Tibial nerve (tissue), 4 donors: ENCODE measurements at places on chromosomes 6 and 20.

GRCh38 chr6:28634761-28635546 lies 109.3 kb downstream of the GPX5 start:
- no peak for DNase-seq

GRCh38 chr6:53547166-53547810 lies 2.4 kb upstream of the GCLC start:
- no peak for DNase-seq

- no peak for DNase-seq
These were observed 138.1 kb upstream of the MARCKS start for GRCh38 chr6:113719064-113719463.

DNA sequence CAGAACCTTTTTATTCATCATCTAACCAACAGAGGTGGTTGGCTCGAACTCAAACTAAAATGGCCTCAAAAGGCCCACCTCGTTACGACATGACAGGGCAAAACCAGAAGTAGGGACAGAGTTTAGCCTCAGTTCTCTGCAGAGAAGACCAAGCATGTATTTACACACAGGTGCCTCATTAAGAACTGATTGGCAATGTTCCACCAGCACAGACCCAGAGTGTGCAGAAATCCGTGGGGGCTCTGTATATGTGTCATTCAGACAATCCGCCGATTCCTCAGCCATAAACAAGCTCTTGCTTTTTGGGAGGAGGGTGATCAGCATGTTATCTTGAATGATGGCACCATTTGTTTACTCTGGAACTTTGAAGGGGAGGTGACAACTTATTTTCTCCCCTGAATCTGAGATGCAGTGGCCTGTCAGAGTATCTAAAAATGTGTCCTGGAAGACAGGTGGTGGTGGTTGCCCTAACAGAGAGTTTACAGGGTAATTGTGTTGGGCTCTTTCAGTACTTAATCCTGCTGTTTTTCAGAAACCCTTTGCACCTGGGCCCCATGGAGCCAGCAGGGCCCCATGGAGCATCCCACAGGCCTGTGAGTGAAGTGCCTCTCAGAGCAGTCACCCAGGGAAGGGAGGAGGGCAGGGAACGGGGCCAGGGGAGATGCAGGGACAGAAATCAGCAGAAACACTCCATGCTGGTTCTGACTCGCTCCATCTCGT lies 29.1 kb upstream of the C20orf203 start:
- no peak for DNase-seq

GRCh38 chr6:107813555-107814194 lies 10.4 kb downstream of the SCML4 start:
- no peak for DNase-seq

- peak; percentile 39 for DNase-seq
These were observed 175.5 kb downstream of the ATXN1 start for GRCh38 chr6:16585805-16586204.

- no peak for DNase-seq
These were observed 22.8 kb downstream of the VGLL2 start for GRCh38 chr6:117288083-117288715.

GRCh38 chr6:41735427-41736185 lies at the start of gene TFEB:
TFEB (minus strand) TSS chr6:41735608; CDS start chr6:41691213, 44,395 bp downstream.
- peak; percentile 92 for DNase-seq

GRCh38 chr6:134738211-134738885 lies 211.6 kb downstream of the ALDH8A1 start:
- no peak for DNase-seq
